Right atrium auricular region (tissue), 2 donors: ENCODE measurements at places on chromosomes 6 and 20. TPM values are rescaled to one million over a fixed set of nuclear protein-coding genes. Genes with fewer than 3 reads are reported as not detected.
A peak's percentile ranks its signal among the peaks of the same experiment; 100 is the strongest.

Gene RGS17
- total RNA-seq = not detected

Gene MEP1A
- total RNA-seq = not detected

Gene NEU1
- 28.0 TPM for total RNA-seq

Gene LY6G6F
- not detected for total RNA-seq

Gene KIAA1755
- 3.1 TPM for total RNA-seq

Gene TMEM170B
- total RNA-seq = 3.8 TPM

Gene C6orf132
- total RNA-seq = 2.8 TPM

Gene ADGRF5
- 59.4 TPM for total RNA-seq

Gene CD109
- total RNA-seq = 18.7 TPM

Gene TMC2
- total RNA-seq = not detected

Gene PPP1R16B
- total RNA-seq = 6.6 TPM

Gene XPO5
- total RNA-seq = 8.8 TPM

Gene MUC21
- total RNA-seq = not detected

Gene BAG2
- total RNA-seq = 12.3 TPM

Gene KAT14
- total RNA-seq = 8.0 TPM

Gene ANKRD66
- total RNA-seq = not detected

Gene TULP4
- 140 TPM for total RNA-seq

Gene RAD21L1
- not detected for total RNA-seq

GRCh38 chr20:37347347-37347823 is 1.4 kb downstream of the SRC start:
- DNase-seq = no peak
- peak overlapping the region; percentile 73 for H3K4me3 ChIP-seq
- no peaks in the 10 kb centered on the region for H3K36me3 ChIP-seq
- no peak overlapping the region for H3K27ac ChIP-seq
- H3K27me3 ChIP-seq = no peaks in the 10 kb centered on the region
- H3K4me1 ChIP-seq = no peaks in the 10 kb centered on the region

DNA sequence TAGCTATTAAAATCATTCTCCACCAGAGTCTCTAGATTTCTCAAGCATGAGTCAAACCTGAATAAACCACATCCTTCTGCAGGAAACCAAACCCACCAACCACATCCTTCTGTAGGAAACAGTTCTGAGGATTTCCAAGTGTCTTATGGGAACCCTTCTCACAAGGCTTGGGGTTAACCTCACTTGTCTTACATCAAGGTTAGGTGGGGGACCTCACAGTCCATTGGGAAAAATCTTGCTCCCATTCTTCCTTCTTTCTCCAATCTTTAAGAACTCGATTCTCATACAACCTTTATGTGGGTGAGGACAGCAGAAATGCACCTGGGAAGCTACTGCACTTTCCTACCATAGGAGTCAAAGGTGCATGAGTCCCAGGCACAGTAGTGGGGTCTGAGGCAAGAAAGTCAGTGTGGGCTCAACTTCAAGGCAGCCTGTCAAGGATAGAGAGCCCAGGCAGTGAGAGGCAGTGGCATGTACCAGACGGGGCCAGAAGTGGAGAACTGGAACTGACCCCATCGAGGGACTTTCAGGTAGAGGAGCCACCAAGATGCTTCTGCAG is 114.5 kb downstream of the SLC22A3 start:
- no peak overlapping the region for H3K27ac ChIP-seq
- no peaks in the 10 kb centered on the region for H3K4me1 ChIP-seq
- no peaks in the 10 kb centered on the region for H3K27me3 ChIP-seq
- DNase-seq = no peak
- H3K4me3 ChIP-seq = no peak overlapping the region
- no peaks in the 10 kb centered on the region for H3K36me3 ChIP-seq

DNA sequence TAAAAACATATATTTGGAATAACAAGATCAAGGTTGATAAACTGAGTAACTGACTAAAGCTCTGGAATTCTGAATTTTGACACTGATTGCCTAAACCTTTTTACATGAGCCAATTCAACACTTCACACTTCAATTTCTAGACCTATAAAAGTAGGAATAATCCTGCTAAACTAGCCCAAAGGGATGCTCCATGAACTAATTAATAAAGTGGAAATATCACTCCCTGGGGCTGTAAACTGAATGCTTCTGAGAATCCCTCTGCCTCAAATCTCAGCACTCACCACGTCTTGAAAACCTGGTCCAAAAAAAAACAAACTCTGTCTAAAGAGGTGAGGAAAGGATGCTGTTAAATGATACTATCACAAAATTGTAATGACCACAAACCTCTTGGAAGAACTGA is 50.9 kb downstream of the DCDC2 start:
- DNase-seq = no peak
- H3K27me3 ChIP-seq = no peaks in the 10 kb centered on the region
- H3K4me1 ChIP-seq = no peaks in the 10 kb centered on the region
- H3K4me3 ChIP-seq = no peak overlapping the region
- no peaks in the 10 kb centered on the region for H3K36me3 ChIP-seq

DNA sequence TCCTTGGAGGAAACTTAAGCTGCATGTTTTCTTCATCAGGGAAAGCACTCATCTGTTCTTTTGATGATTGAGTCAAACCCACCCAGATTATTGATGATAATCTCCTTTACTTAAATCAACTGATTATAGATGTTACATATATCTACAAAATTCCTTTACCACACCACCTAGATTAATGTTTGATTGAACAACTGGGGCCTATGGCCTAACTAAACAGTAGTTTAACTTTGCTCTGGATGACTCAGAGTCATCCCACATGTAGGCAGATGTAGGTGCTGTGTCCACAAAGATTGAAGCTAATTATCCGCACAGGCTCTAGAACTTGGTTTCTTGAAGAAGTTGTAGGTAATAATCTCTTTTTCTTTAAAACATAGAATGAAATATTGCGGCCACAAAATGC is 42.2 kb downstream of the PKIB start:
- no peak overlapping the region for H3K27ac ChIP-seq
- H3K4me1 ChIP-seq = no peaks in the 10 kb centered on the region
- H3K36me3 ChIP-seq = no peaks in the 10 kb centered on the region
- DNase-seq = no peak

DNA sequence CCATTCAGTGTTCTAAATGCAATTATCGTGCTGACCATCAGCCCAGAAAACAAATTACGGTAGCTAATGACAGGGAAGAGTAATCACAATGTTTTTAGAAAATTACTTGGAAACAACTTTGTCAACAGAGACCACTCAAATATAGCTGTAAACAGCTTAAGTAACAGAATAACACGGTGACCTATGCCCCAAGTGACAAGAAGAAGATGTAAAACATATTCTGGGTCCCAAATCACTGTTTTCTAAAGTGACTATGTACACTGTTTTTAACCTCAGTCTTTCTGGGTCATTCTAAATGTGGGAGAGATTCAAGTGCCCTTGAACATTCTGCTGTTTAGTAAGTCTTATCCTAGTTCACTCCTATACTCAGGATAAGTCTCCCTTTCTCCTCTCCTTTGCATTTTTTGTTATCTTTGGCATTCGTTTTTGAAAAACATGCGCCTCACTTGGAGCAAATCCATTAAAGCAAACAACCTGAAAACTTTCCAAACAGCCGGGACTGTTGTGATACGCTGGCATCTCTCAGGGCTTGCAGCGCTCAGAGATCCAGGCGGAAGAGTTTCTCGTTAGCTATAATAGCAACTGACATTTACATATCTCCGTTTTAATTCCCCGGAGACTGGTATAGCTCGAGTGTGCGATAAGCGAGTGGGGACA is 114.5 kb upstream of the SOX4 start:
- no peak for DNase-seq
- peak overlapping the region; percentile 49 for H3K27ac ChIP-seq
- H3K4me3 ChIP-seq = peak overlapping the region; percentile 3
- peaks cover 17% of the 10 kb centered on the region for H3K4me1 ChIP-seq
- no peaks in the 10 kb centered on the region for H3K36me3 ChIP-seq

GRCh38 chr20:881051-881782 is 34.9 kb downstream of the ANGPT4 start:
- no peak overlapping the region for H3K27ac ChIP-seq
- H3K4me3 ChIP-seq = no peak overlapping the region
- DNase-seq = no peak
- peaks cover 8% of the 10 kb centered on the region for H3K4me1 ChIP-seq
- no peaks in the 10 kb centered on the region for H3K27me3 ChIP-seq

GRCh38 chr6:131950767-131951575 is at the start of gene CCN2:
CCN2 (minus strand) TSS chr6:131951372; CDS start chr6:131951172, 200 bp downstream.
- peak within 1 kb of the TSS; percentile 73 for H3K4me3 ChIP-seq
- H3K27me3 ChIP-seq = no peaks in the 10 kb centered on the region
- DNase-seq = peak; percentile 97
- H3K27ac ChIP-seq = peak within 1 kb of the TSS; percentile 95
- peaks cover 30% of the 10 kb centered on the region for H3K36me3 ChIP-seq
- no peaks in the 10 kb centered on the region for H3K4me1 ChIP-seq

DNA sequence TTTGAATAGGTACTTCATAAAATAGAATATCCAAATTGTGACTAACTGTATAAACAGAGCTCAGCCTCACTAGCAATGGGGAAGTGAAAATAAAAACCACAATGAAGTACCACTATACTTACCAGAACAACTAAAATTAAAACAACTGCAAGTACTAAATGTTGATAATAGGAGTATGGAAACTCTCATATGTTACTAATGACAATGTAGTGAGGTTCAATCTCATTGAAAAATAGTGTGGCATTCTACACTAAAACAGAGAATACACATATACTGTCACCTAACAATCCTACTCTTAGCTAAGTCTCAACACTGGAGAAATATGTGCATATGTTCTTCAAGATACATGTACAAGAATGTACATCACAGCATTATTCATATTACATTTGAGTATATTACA is 132.0 kb upstream of the CARMIL1 start:
- H3K4me1 ChIP-seq = no peaks in the 10 kb centered on the region
- DNase-seq = no peak
- no peak overlapping the region for H3K4me3 ChIP-seq
- H3K27ac ChIP-seq = no peak overlapping the region

- no peak for DNase-seq
- no peaks in the 10 kb centered on the region for H3K27me3 ChIP-seq
- H3K36me3 ChIP-seq = no peaks in the 10 kb centered on the region
Observed at GRCh38 chr6:134850721-134851305, 99.1 kb downstream of the ALDH8A1 start.

- H3K27ac ChIP-seq = no peak overlapping the region
- no peaks in the 10 kb centered on the region for H3K27me3 ChIP-seq
- H3K36me3 ChIP-seq = peaks cover 37% of the 10 kb centered on the region
- no peak overlapping the region for H3K4me3 ChIP-seq
- no peaks in the 10 kb centered on the region for H3K4me1 ChIP-seq
Observed at GRCh38 chr20:17938871-17939619, 29.5 kb downstream of the SNX5 start.

GRCh38 chr6:3841711-3842565 is 7.2 kb upstream of the FAM50B start:
- peaks cover 11% of the 10 kb centered on the region for H3K4me1 ChIP-seq
- no peak for DNase-seq
- H3K27me3 ChIP-seq = no peaks in the 10 kb centered on the region
- H3K4me3 ChIP-seq = no peak overlapping the region

- H3K4me1 ChIP-seq = no peaks in the 10 kb centered on the region
- H3K4me3 ChIP-seq = no peak overlapping the region
- H3K36me3 ChIP-seq = no peaks in the 10 kb centered on the region
Observed at GRCh38 chr6:164252291-164252690, 837.8 kb downstream of the QKI start.

- H3K4me1 ChIP-seq = no peaks in the 10 kb centered on the region
- no peak overlapping the region for H3K4me3 ChIP-seq
- H3K27ac ChIP-seq = no peak overlapping the region
- no peak for DNase-seq
Observed at GRCh38 chr6:131733376-131734016, 22.7 kb upstream of the CTAGE9 start.

- no peak overlapping the region for H3K27ac ChIP-seq
- H3K27me3 ChIP-seq = peaks cover 16% of the 10 kb centered on the region
- no peaks in the 10 kb centered on the region for H3K4me1 ChIP-seq
- H3K36me3 ChIP-seq = no peaks in the 10 kb centered on the region
- no peak for DNase-seq
Observed at GRCh38 chr6:146026873-146027272, 2.0 kb upstream of the GRM1 start.

GRCh38 chr6:34015586-34015985 is 130.3 kb downstream of the GRM4 start:
- H3K4me3 ChIP-seq = no peak overlapping the region
- no peaks in the 10 kb centered on the region for H3K36me3 ChIP-seq
- H3K4me1 ChIP-seq = no peaks in the 10 kb centered on the region
- no peak for DNase-seq
- no peaks in the 10 kb centered on the region for H3K27me3 ChIP-seq

- DNase-seq = no peak
- no peaks in the 10 kb centered on the region for H3K27me3 ChIP-seq
- H3K4me3 ChIP-seq = no peak overlapping the region
- H3K36me3 ChIP-seq = no peaks in the 10 kb centered on the region
Observed at GRCh38 chr20:4910951-4911350, 90.4 kb downstream of the SLC23A2 start.

DNA sequence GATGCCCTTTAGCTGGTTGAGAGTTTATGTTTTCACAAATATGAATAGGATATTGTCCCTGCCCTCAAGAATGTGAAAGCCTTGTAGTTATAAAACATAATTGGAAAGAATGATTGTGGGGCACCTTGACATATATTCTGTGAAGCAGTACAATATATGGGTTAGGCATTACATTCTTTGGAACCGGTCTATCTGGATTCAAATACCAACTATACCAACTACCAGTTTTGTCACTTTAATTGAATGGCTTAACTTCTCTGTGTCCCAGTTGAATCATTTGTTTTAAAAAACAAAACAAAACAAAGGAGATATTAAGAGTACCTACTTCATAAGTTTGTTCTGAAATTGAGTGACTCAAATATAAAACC is 146.5 kb downstream of the TBC1D32 start:
- H3K36me3 ChIP-seq = no peaks in the 10 kb centered on the region
- H3K4me1 ChIP-seq = no peaks in the 10 kb centered on the region
- no peaks in the 10 kb centered on the region for H3K27me3 ChIP-seq

- H3K4me3 ChIP-seq = no peak overlapping the region
- no peak for DNase-seq
- H3K36me3 ChIP-seq = no peaks in the 10 kb centered on the region
- no peaks in the 10 kb centered on the region for H3K4me1 ChIP-seq
- no peak overlapping the region for H3K27ac ChIP-seq
- no peaks in the 10 kb centered on the region for H3K27me3 ChIP-seq
Observed at GRCh38 chr6:71079677-71080076, 122.8 kb upstream of the B3GAT2 start.

DNA sequence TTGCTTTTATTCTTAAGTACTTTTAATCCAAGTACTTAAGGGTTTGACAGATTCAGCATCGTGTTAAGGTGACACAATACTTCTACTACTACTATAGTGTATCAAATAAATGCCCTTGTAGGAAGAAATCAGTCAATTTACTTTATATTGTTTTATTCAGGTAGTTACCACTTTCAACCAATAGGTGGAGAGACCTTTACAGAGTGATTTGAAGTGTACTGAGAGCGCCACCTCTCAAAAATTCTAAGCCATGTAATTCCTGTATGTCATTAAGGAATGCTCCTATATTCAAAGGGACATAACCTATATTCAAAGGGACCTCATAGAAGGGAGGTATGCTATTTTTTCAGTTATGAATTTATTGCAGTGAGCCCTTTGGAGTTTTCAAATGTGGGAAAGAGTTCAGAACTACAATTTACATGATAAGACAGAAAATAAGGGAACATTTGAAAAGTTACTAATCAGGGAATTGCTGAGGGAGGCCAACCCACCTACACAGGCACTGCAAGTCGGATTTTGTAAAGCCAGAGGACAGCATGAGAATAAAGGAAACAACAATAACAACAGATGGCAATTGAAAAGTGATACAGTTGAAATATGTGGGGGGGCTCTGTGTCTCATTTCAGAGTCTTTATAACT is 955.6 kb downstream of the TBC1D32 start:
- no peak for DNase-seq
- no peaks in the 10 kb centered on the region for H3K4me1 ChIP-seq
- H3K27me3 ChIP-seq = no peaks in the 10 kb centered on the region
- H3K27ac ChIP-seq = no peak overlapping the region
- no peaks in the 10 kb centered on the region for H3K36me3 ChIP-seq
- H3K4me3 ChIP-seq = no peak overlapping the region
